ENCODE measurements at places on chromosomes 11 and 22.
A peak's percentile ranks its signal among the peaks of the same experiment; 100 is the strongest.

- H3K27me3 ChIP-seq = no peaks in the 10 kb centered on the region
- H3K27ac ChIP-seq = no peak overlapping the region
- no peak overlapping the region for H3K4me3 ChIP-seq
- peaks cover 7% of the 10 kb centered on the region for H3K36me3 ChIP-seq
Observed at GRCh38 chr11:20459865-20460264, 72.3 kb downstream of the PRMT3 start.

- H3K36me3 ChIP-seq = no peaks in the 10 kb centered on the region
- no peak overlapping the region for H3K27ac ChIP-seq
- no peaks in the 10 kb centered on the region for H3K4me1 ChIP-seq
- DNase-seq = no peak
Observed at GRCh38 chr11:34833602-34834001, 82.6 kb downstream of the APIP start.

DNA sequence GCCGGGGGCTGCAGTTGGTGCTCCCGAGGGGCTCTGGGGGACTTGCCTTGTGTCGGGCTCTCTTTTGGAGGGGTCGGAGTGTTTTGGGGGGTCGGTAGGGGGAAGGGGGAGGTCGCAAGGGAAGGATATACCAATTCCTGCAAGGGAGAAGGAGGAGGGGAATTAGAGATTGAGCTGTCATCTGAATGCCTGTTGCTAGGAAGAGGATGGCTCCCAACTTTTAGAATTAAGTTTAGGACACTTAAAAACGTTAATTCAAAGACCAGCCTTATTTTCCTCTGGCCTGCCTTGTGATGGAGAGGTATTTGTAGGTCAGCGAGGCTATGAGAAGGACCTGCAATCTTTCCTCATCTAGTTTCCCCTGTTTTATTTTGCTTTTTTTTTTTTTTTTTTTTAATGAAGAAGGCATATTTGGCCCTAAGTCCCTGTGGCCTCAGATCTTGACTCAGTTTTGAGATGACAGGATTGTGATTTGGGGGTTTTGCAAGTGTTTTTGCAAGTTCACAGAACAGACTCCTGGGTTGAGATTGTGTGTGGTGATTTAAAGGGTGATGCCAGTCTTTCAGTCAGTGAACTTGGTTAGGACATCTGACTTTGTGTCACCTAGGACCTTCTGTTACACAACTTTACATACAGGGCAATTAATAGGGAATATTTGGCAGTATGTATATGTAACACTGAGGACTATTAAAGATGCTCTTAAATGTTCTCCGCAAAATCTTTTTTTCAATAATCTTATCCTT, 672 bp downstream of the TMEM135 start:
- no peak for DNase-seq
- peak overlapping the region; percentile 64 for H3K27ac ChIP-seq
- H3K4me3 ChIP-seq = peak overlapping the region; percentile 95
- H3K27me3 ChIP-seq = no peaks in the 10 kb centered on the region
- H3K36me3 ChIP-seq = no peaks in the 10 kb centered on the region

DNA sequence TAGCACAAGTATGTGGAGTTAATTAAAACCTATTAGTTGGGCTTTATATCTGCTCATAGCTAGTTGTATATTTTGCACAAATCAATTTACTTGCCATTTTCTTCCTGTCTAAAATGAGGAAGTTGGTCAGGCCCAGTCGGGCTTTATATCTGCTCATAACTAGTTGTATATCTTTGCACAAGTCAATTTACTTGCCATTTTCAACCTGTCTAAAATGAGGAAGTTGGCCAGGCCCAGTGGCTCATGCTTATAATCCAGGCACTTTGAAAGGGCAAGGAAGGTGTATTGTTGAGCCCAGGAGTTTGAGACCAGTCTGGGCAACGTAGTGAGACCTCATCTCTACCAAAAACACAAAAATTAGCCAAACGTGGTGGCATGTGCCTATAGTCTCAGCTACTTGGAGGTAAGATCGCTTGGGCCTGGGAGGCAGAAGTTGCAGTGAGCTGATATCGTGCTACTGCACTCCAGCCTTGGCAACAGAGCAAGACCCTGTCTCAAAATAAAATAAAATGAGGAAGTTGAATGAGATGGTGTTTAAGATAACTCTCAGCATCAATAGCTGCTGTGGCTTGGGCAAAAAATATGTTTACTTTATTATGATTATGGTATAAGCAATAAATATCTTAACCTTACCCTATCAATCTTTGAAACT, 1558.6 kb upstream of the RAG2 start:
- H3K4me3 ChIP-seq = no peak overlapping the region
- DNase-seq = no peak
- no peak overlapping the region for H3K27ac ChIP-seq

- H3K36me3 ChIP-seq = no peaks in the 10 kb centered on the region
- H3K4me3 ChIP-seq = no peak overlapping the region
- no peak for DNase-seq
- H3K27me3 ChIP-seq = no peaks in the 10 kb centered on the region
Observed at GRCh38 chr11:1307163-1307870, 2.1 kb downstream of the TOLLIP start.

- DNase-seq = no peak
- no peaks in the 10 kb centered on the region for H3K4me1 ChIP-seq
- no peak overlapping the region for H3K4me3 ChIP-seq
- H3K27ac ChIP-seq = no peak overlapping the region
- H3K36me3 ChIP-seq = no peaks in the 10 kb centered on the region
- no peaks in the 10 kb centered on the region for H3K27me3 ChIP-seq
Observed at GRCh38 chr11:91396236-91397133, 828.1 kb upstream of the FAT3 start.

DNA sequence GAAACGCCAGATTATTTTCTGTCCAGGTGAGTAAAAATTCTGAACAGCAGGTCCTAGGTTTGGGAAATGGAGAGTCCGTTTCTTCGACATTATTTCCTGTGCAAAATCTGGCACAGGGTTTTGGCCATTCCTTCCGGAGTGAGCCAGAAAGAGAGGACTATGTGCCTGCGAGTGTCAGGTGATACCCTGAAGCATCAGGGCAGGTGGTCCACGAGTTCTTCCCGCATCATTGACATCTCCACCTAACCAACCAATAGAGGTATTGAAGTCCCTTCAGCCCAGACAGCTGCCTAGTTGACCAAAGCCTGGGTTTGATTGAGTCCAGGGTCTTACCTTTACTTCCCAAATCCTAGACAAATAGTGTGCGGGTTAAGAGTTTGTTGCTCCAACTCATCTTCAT, 808 bp downstream of the SNAP29 start:
- peak overlapping the region; percentile 75 for H3K4me3 ChIP-seq
- no peaks in the 10 kb centered on the region for H3K27me3 ChIP-seq
- DNase-seq = no peak
- no peak overlapping the region for H3K27ac ChIP-seq
- peaks cover 10% of the 10 kb centered on the region for H3K4me1 ChIP-seq

Measured in effector memory CD4-positive, alpha-beta T cell (primary cell).